ENCODE measurements at places on chromosomes 4 and X.

DNA sequence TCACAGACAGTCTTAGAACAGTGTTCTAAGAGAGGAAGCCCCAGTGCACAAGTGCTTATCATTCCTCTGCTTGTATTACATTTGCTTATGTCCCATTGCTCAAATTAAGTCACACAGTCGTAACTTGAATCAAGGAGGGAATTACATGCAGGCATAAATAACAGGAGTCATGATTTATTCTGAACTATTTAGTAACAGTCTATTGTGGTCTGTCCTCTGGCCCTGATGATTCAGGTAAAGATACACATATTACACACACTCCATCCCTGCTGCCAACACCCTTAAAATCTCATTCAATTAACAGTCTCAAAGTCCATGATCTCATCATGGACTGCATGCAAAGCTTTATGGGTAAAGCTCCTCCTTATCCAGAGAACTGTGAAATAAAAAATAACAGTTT, 60.1 kb downstream of the GRIA2 start:
- no peak for DNase-seq

GRCh38 chr4:121806411-121806810, 5.3 kb downstream of the EXOSC9 start:
- DNase-seq: no peak

DNA sequence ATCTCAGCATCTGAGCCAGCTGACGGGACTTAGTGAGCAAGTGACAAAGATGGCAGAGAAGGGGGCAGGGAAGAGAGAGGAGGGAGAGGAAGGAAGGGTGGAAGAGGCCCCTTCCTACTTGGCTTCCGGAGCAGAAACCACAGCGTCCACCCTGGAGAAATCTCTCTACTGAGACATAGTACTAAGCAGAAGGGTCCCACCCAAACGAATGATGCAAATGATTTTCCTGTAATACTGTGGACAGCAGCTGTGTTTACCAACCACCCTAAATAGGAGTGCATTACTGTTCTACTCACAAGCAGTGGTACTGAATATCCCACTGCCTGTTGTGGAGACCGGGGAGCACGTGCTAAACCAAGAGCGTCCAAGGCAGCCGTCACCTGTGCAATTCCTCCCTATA, 29.4 kb downstream of the DTHD1 start:
- DNase-seq: no peak

DNA sequence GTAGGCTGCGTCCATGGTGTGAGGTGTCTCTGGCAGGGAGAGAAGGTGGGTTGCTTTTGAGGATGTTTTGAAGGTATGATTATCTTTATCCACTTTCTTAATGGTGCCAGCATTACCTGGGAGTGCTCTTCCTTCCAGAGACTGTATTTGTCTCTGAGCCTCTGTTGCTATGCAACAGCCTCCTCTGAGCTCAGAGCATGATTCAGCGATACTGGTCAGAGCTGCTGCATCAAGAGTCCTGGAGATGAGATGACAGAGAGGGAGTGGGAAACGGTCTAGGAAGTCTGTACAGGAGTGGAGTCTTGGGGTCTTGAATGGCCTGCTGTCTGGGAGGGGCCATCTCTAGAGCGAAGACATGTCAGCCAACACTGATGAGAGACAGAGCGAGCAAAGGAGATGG, 104.4 kb upstream of the RAB40AL start:
- peak; percentile 16 for DNase-seq

DNA sequence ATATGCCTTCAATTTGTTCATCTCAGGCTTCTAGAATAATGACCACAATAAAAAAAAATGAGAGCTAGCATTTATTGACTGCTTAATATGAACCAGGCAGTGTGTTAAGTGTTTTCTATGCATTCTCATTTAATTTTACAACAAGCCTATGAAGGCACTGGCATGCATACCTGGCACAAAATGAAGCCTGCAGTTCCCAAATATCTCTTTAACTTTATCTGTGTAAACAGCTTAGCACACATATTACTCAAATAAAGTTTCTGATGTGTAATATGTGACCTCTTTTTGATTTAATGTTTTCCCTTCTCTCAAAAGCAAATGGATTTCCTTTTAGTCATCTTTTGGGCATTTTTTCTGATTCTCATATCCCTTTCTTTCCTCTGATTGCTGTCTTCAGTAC, 671.8 kb downstream of the PCDH7 start:
- DNase-seq: no peak

- no peak for DNase-seq
Observed at GRCh38 chr4:147808447-147808846, 76.6 kb downstream of the ARHGAP10 start.

- no peak for DNase-seq
Observed at GRCh38 chr4:3297066-3297859, 4.4 kb downstream of the RGS12 start.

DNA sequence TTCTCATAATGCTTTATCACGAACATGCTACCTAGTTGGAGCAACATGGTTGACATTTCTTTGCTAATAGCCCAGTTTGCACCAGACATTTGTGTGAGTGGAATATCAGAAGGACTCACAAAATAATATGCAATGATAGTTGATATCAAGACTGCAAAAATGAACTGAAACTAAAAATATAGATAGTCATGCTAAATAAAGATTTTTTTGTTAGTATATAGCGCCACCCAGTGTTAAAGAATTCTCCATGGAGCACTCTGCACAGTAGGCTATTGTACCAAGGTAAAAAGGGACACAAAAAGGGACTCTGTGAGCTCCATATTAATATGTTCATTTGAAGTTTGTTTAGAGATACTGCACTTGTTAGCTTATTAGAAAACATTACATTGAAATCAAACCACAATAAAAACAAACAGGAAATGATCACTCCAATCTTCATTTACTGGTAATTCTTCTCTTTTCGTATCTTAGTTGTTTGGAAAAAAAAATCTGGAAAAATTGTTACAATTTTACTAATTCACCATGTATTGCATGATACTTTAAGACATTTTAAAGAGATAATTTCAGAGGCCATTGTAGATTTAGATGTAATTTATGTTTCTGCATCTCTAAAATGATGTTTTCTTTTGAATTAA, 1509.6 kb downstream of the ADGRL3 start:
- peak; percentile 72 for DNase-seq

- DNase-seq: no peak
Observed at GRCh38 chr4:107017443-107018343, 18.4 kb downstream of the DKK2 start.

- DNase-seq: no peak
Observed at GRCh38 chr4:26354491-26354890, 33.7 kb downstream of the RBPJ start.

Data from NCI-H82 (cell line).